NCI-H187 (cell line): ENCODE measurements at places on chromosomes 16 and 17.

DNA sequence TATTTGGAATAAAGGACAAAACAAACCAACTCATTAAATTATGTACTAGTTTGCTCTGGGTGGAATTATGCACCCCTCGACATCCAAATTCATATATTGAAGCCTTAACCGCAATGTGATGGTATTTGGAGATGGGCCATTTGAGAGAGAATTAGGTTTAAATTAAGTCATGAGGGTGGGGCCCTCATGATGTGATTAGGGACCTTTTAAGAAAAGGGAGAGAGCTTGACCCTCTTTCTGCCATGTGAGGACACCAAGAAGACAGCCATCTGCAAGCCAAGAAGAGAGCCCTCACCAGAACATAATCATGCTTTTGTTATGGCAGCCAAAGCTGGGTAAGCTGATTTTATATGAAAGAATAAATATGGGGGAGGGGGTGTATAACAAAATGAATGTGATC is 2.0 kb downstream of the C16orf87 start:
- DNase-seq: no peak

- no peak for DNase-seq
Measured at GRCh38 chr16:12099451-12100123, 123.1 kb downstream of the SNX29 start.

- no peak for DNase-seq
Measured at GRCh38 chr16:65119901-65120401, 1.9 kb downstream of the CDH11 start.

- no peak for DNase-seq
Measured at GRCh38 chr17:3512505-3513171, 36.8 kb downstream of the ASPA start.

DNA sequence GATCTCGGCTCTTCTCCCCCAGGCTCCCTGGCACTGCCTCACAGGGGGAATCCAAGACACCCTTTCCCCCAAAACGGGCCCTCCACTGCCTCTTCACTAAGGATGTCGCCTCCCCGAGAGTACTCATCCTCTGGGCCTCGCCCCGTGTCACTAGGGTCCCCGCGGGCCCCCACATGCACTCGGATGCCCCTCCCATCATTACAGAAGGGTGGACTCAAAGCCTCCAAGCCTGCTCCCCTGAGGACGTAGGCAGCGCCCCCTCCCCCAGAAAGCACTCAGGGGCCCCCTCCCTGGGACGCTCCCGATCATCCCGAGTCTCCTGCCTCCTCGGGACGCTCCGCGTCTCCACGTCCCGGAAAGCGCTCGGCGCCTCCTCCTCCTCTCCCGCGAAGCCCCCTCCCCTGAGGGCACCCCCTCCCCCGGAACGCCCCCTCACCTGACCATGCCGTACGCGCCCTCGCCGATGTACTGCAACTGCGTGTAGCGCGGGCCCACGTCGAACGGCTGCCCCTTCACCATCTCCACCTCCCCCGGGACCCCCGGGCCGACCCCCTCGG is 338 bp downstream of the MAPK3 start:
- DNase-seq: no peak
